ENCODE measurements at places on chromosomes 12 and 14. TPM values are rescaled to one million over a fixed set of nuclear protein-coding genes. Genes with fewer than 3 reads are reported as not detected.

- DNase-seq, result no peak
Measured at GRCh38 chr14:74204491-74204890, 34.8 kb upstream of the VSX2 start.

DNA sequence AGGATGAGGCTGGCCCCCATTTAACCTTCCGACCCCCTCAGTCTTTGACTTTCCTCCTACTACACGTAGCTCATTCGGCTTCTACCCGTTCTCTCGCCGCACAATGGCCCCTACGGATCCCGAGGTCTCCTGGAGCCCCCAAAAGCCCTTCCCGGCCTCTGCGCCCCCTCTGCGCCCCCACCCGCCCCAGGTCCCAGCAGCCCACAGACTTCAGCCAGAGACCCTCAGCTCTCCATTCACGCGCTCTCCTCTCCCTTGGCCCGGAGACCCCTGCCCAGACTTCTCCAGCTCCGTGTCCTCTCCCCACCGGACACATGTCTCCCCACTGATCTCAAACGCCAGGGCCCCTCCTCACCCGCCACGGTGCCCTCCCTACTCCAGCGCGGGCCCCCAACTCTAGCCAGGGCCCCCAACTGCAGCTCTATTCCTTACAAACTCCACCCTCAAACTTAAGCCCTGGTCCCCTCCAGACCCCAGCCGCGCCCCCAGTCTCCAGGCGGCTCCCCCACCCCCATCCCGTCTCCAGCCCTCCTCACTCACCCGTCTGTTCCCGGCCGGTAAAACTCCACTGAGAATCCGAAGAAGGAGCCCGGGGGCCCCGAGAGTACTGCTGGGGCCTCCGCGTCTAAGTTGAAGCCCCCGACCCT lies 502 bp downstream of the ITGA5 start:
- no peak for DNase-seq

DNA sequence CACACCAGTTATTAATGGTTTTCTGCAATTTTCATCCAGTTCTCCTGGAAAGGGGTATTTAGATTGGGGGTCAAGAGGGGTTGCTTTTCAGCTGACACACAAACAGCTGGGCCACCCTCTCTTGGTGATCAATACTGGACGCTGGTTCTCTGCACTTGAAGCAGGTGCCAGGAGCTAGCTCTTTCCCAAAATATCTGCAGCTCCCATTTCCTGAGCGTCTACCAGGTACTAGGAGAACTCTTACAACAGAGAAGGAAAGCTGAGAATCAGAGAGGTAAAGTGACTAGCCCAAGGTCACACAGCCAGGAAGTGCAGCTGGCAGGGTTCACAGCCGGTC lies 1.2 kb downstream of the TESC start:
- DNase-seq, result no peak

- DNase-seq, result no peak
Measured at GRCh38 chr12:28088566-28089272, 101.5 kb upstream of the CCDC91 start.

COQ5 gene
- 43.2 TPM for polyA plus RNA-seq

DNA sequence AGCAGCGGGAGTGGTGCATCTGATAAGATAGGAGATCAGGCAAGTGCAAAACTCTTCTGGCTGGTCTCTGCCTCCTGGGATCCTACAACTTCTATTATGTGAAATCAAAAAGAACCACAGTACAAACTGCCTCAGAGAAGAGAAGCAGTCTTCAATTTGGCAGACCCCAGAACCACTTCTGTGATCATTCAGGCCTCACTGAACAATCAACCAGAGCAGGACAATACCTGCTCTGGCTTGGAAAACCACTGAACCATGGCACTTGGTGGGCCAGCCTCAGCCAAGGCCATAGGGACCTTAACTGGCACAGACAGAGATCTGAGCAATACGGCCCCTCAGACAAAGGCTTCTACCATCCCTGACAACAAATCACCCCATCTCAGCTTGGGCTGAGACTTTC lies 103.0 kb downstream of the NDUFA12 start:
- DNase-seq, result no peak

- DNase-seq, result no peak
Measured at GRCh38 chr12:120514002-120514401, 15.0 kb downstream of the COQ5 start.

- no peak for DNase-seq
Measured at GRCh38 chr12:27319409-27319808, 13.2 kb upstream of the BMAL2 start.

GRCh38 chr12:110222027-110222426 lies 59.0 kb upstream of the ATP2A2 start:
- no peak for DNase-seq

MDP1 gene
- 10.2 TPM for polyA plus RNA-seq

- DNase-seq, result no peak
Measured at GRCh38 chr12:66590275-66590985, 88.4 kb downstream of the GRIP1 start.
